ENCODE measurements at places on chromosomes 4 and X. TPM values are rescaled to one million over a fixed set of nuclear protein-coding genes. Genes with fewer than 3 reads are reported as not detected.

DNA sequence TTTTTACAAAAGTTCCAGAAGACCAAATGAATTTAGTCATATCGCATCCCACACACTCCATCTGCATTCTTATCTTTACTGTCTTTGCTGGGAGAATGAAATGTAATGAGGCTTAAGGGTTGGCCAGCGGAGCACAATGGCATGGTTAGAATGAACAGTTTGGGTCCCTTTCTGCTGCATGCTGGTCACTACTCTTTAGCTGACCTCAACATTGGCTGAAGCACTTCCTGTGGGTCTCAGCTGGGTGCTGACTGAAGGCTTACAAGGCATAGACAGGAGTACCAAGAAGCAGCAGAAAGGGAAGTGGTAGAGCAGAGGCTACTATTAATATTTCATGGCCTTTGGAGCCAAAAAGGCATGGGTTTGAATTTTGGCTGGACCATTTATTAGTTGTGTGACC is 159.4 kb upstream of the GPC4 start:
- no peak for DNase-seq

- DNase-seq: no peak
These were observed 60.7 kb upstream of the PGM2 start for GRCh38 chr4:37765741-37766140.

PRR32 gene
- total RNA-seq: not detected

GRCh38 chrX:154654372-154654771 is 993 bp upstream of the CTAG2 start:
- no peak for DNase-seq

DNA sequence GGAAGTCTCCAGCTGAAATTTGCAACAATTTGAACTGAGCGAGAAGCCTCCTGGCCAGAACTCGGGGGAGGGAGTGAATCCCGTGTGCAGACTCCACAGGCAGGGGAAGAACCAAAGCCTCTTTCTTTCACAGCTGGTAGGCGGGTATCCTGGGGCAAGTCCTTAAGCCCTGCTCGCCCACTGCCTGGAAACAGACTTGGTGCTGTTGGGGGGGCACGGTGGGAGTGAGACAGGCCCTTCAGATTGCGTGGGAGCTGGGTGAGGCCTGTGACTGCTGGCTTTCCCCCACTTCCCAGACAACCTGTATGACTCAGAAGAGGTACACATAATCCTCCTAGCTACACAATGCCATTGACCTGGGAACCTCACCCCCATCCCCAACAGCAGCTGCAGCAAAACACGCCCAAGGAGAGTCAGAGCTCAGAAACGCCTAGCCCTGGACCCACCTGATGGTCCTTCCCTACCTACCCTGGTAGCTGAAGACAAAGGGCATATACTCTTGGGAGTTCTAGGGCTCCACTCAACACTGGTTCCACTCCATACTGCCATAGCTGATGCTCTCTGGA is 22.4 kb upstream of the RLIM start:
- no peak for DNase-seq

- no peak for DNase-seq
These were observed 30.1 kb upstream of the RBMX start for GRCh38 chrX:136910565-136911035.

GRCh38 chr4:121814756-121815155 is 8.9 kb downstream of the CCNA2 start:
- DNase-seq: no peak

PITX2 gene
- total RNA-seq: not detected

DNA sequence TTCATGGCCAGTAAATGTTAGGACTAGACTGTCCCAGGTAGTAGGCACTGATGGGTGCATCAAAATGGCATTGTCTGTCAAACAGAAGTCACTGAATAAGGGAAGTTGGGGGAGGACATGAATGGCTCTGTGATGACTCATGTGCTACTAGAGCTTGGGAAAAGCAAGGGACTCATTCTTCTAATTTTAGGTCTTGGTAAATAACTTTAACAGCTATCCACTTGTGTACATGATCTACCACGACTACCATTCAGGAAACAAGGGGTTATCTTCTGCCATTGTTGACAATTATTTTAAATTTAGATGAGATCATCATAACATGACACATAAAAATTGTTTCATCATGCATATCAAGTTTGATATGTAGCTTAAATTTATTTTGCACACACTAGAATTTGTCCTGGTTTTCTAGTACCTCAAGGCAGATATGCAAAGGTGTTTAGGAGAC is 6.3 kb downstream of the AREG start:
- DNase-seq: peak; percentile 39

- DNase-seq: no peak
These were observed 346.3 kb downstream of the FBXW7 start for GRCh38 chr4:152189451-152190179.

DNA sequence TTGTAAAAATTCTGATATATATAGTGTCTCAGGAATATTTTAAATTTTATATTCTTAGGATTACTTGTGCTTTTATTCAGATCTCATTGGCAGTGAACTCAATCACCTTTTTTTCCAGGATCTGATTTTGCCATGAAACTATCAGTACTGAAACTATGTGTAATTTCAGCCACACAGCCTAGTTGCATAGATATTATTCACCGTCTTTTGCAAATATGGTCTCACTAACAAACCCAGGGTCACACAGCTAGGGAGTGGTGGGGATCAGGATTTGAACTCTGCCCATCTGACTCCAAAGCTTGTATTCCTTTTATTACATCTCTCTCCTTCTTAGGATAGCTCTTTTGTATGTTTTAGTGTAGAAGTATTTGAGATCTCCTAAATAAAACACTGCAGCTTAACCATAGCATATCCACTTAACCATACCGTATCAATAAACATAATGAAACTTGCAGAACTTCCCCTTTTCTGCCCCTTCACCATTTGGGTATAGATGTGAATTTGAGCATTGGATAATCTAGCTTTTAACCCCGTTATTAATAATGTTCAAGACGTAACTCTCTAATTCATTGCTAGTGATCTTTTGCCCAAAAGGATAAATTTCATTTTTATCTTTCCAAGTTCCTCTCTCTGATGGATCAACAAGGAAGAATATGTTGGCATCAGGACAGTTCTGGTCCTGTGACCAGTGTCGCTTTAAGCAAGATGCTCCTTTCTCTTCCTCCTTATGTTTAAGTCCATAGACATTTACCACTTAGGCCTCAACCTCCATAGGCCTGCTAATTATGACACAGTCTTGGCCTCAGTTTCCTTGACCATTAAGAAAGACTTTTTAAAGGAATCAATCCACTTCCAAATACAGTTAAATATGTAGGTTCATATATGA is 74.6 kb downstream of the RAPGEF2 start:
- DNase-seq: no peak

- DNase-seq: no peak
These were observed 640.3 kb downstream of the TRIML1 start for GRCh38 chr4:188779581-188779980.
